CD4-positive, alpha-beta T cell treated with Interferon gamma for 1 hour (primary cell): ENCODE measurements at places on chromosomes 3 and 15.

DNA sequence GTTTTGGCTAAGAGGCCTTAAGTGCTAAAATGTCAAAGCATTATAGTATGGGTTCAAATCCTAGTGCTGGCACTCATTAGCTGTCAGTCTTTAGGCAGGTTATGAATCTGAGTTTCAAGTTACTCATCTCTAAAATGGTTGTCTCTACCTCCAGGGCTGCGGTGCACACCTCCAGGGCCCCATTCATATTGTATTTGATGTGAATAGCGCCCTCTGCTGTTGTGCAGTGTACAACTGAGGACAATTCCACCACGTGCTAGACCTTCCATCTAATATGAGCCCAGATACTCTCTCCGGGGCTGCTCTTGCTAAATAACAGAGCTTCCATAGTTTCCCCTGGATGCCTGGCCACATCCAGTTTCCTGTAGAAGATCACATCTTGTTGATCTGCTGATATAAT is 54.3 kb downstream of the OXNAD1 start:
- peak; percentile 72 for DNase-seq

DNA sequence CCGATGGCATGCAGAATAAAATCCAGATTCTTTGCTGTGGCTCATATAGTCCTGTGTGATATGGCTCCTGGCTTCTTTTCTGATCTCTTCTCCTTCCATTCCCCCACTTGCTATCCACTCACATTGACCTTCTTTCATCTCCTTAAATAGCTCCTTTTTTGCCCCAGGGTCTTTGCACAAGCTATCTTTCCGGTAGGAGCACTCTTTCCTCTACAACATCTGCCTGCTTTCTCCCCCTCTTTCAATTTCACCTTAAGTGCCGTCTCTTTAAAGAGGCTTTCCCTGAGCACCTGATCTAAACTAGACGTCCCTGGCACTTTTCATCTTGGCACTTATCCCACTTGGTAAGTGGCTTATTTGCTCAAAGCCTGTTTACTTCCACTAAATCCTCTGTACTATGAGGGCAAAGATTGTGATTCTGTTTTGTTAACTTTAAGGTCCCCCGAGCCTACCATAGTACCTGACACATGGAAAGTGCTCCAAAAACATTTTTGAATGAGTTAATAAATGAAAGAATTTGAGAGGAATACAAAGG is 323.3 kb upstream of the TLE3 start:
- DNase-seq, result no peak

GRCh38 chr3:86968244-86968932 is 22.6 kb downstream of the VGLL3 start:
- no peak for DNase-seq

DNA sequence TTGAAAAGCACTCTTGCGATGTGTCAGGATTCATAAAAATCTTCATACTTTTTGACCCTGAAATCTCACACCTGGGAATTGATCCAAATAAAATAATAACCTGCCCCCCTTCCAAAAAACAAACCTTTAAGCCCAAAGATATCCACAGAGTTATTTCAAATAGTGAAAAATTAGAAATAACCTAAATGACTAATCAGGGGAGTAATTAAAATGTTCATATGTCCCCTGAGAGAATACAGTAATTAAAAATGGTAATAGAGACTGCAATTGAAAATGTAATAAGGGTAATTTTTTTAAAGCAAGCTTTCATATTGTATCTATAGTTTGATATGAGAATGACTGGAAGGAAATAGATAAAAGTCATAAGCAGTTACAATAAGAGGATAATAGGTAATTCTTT is 68.0 kb downstream of the CALML4 start:
- DNase-seq, result no peak

DNA sequence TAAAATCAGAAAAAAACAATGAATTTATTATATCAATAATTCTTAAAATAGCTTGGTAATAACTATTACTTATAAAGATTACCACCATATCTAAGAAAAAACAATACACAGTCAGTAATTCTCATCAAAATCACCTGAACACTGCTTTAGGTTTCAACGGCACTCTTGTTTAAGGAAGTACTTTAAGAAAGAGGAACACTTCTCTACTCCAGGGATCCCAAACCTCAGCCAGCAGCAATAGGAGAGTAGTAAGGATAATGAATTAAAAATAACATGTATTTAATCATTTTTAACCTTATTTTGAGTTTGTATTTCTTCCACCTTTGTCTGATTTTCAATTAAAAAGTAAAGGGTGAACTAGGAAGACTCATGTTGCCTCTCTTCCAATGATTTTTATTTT is 494.0 kb upstream of the NR2F2 start:
- no peak for DNase-seq

- DNase-seq, result no peak
Measured at GRCh38 chr15:67196222-67196621, 58.2 kb downstream of the AAGAB start.

DNA sequence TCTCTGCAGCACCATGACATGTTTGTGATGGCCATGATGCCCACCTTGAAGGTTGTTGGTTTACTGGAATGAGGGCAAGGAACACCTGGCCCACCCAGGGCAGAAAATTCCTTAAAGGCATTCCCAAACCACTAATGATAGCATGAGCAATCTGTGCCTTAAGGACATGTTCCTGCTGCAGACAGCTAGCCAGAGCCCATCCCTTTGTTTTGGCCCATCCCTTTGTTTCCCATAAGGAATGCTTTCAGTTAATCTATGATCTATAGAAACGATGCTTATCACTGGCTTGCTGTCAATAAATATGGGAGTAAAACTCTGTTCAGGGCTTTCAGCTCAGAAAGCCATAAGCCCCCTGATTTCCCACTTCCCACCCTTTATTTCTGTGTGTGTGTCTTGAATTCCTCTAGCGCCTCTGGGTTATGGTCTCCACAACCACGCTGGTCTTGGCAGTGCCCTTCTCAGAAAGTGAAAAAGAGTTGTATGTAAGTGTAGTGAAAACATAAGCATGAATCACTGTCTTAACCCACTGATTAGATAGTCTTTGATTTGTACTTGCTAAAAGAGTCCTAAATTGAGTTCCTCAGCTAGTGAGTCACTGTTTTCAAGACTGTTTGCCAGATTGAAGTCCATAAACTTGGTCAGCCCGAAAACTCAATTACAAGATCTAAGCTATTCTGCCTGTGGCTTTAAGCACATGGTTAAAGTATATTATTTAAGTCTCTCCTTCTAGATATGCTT is 19.0 kb upstream of the CCR2 start:
- no peak for DNase-seq

- DNase-seq, result peak; percentile 73
Measured at GRCh38 chr15:90915808-90916440, 12.8 kb downstream of the MAN2A2 start.

GRCh38 chr3:179710079-179710478 is 57.2 kb downstream of the USP13 start:
- DNase-seq, result no peak

- DNase-seq, result no peak
Measured at GRCh38 chr3:39716849-39717248, 92.6 kb upstream of the MYRIP start.

GRCh38 chr3:30227571-30228301 is 378.7 kb upstream of the TGFBR2 start:
- DNase-seq, result no peak

GRCh38 chr3:110165370-110165743 is 828.0 kb upstream of the DPPA4 start:
- DNase-seq, result no peak

DNA sequence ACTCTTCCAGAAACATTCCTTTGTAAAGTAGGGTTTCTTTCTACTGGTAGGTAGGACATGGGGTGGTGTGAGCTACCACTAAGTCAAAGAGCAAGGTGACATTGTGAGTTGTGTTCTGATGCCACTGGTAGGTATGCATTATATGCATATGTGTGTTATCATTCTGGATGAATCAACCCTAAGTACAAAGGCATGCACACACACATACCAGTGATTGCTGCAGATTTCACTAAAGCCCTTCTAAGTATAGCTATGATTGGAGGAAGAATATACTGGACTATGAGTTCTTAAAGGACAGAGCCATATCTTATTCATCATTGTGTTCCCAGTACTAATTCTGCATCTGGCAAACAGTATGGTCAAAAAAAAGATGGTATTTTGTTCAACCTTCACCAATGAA is 646.0 kb downstream of the AGBL1 start:
- DNase-seq, result no peak

GRCh38 chr3:40628984-40629383 is 104.2 kb downstream of the ZNF621 start:
- no peak for DNase-seq

GRCh38 chr15:52020221-52021085 is 1.4 kb downstream of the MAPK6 start:
- no peak for DNase-seq

- no peak for DNase-seq
Measured at GRCh38 chr15:80154336-80154735, 1.5 kb downstream of the FAH start.

GRCh38 chr15:78308422-78309032 is 9.1 kb upstream of the SKIC8 start:
- DNase-seq, result peak; percentile 40

DNA sequence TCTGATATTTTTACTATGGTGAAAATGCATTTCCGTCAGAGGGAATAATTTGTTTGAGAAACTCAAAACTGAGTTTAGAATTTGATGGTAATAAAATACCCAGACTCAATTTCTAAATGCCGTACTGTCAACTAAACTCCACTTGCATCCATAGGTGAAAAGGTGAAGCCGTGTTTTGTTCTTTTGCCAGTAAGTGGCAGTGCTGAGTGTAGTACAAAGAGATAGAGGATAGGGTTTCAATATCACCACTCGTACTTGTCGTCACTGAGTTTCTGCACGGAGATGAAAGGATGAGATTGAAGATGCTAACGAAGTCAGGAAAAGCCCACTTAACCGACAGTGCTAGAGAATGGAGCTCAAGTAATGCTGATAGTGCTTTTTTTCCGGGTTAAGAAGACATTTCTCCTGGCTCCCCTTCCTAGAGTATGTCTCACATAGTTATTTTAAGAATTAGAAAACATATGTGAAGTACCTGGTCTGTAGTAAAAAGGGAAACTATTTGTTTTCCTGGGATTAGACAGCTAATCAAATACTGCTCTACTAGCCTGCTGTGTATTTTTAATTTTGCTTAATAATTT is 345.1 kb downstream of the IL5RA start:
- DNase-seq, result no peak

DNA sequence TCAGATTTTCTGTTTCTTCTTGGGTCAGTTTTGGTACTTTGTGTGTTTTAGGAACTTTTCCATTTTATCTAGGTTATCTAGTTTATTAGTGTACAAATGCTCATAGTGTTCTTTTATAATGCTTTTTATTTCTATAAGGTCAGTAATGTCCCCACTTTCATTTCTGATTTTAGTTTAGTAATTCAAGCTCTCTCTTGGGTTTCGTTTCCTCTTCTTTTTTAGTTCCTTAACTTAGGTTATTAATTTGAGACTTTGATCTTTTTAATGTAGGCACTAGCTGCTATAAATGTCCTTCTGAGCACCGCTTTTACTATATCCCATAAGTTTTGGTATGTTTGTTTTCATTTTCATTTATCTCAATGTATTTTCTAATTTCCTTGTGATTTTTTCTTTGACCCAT is 27.0 kb upstream of the CD200R1L start:
- DNase-seq, result no peak

GRCh38 chr3:136377508-136377907 is 127.4 kb downstream of the PCCB start:
- DNase-seq, result no peak

- DNase-seq, result no peak
Measured at GRCh38 chr3:71372241-71372768, 211.2 kb downstream of the FOXP1 start.

GRCh38 chr3:85255949-85256348 is 297.2 kb downstream of the CADM2 start:
- DNase-seq, result no peak

DNA sequence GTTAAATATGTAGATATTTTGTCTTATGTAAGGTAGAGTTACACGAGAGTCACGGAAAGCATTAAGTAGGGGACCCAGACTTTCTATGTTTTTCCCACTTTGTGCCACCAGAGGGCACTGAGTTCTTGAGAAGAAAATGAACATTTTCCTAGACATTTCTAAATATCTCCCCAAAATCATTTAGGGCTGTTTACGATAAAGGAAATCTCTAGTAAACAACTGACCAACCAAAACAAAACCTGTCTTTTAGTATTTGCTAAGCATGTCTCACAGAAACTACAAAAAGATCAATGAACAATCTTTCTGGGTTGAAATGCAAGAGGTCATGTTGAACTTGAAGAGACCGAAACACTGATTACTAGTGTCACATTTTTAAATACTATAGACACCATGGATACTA is 16.1 kb downstream of the POU1F1 start:
- no peak for DNase-seq

DNA sequence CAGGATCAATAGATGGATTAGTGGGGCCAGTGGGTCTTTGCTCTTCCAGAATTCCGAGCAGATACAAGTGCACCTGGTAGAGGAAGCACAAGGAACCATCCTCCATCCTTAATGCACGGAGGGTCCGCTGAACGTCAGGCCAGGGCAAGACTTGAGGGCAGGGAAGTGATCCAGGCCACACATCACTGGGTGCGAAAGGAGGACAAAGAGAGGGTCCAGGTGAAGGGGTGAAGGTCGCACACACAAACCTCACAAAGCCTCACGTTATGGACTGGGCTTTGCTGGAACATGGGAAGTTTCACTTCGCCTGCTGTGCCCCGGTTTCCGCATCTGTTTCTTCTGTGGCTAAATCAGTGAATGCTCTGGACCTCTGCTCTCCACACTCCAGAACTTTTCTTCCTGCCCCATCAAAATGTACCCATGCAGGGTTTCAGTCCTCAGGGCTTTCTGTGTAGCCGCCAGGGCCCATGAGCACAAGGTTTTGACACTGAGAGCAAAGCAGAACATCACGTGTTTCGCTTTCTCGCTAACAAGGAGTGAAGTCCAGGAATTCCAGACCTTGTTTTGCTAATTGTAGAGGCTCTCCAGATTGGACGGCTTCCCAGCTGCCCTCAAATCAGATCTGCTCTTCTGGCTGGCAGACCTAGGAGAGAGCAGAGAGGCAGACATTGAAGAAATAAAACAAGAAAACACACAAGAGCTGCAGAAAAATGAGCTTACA is 56.3 kb downstream of the KLF15 start:
- no peak for DNase-seq

- no peak for DNase-seq
Measured at GRCh38 chr3:39166134-39166710, 12.8 kb upstream of the CSRNP1 start.

GRCh38 chr3:18544146-18544545 is 119.0 kb upstream of the SATB1 start:
- DNase-seq, result no peak

DNA sequence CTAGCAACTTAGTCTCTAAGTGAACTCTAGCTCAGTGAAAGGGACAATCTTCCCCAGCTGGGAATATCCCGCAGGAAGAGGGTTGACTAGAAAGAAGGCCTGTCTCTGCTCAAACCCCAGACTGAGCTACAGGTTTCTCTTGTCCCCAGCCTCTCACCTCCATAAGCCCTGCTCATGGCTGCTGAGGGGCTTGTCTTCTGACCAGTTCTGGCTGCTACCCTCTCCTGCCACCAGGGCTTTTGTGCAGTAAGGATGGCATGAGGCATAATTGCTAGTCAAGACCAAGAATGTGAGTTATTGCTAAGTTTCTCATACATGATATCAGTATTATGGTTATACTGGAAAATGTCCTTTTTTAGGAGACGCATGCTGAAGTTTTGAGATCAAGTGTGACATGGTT is 21.3 kb downstream of the WDR53 start:
- DNase-seq, result no peak
